ENCODE measurements at places on chromosomes 7 and 10.

GRCh38 chr10:114328874-114329273 lies 75.4 kb downstream of the AFAP1L2 start:
- no peak for DNase-seq

DNA sequence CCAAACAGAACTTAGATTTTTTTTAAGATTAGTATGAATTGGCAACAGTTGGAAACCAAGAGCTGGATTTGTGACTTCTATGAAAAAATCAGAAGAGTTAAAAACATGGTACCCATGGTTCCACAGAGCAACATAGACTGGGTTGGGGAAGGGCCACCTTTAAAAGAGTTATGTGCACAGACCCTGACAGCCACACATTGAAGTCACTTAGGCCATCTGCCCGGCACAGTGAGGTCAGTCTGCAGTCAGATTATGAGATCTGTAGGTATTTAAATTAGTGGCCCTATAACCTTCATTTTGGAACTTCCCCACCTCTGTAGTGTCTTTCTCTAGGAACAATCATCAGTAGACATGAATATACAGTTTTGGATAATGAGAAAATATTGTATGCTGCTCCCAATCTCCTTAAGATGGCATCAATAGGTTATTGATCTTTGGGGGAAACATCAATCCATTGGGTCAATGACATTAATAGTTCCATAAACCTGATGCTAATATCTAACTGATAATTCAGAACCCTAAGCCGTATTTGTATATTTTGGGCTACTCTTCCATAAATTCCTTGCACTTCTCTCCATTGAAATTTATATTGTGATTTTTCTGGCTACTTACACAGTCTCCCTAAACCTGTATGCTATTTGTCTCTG lies 7.0 kb downstream of the ANKRD1 start:
- no peak for DNase-seq

DNA sequence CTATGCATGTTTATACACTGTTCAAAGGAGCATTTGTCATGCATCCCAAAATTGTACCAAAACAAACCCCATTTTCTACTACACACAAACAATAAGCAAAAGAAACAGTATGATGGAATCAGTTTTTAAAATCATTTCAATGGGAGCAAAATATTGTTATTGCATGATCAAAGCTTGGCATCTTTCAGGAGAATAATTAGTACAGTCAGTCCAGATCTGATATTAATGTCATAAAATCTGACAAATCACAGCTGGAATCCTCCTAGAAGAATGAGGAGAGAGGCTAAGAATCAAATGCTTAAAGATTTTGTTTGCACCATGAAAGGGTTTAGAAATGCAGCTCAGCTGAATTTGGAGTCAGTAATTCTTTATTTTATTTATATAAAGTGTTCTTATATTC lies 229.7 kb upstream of the SEMA3E start:
- DNase-seq, result no peak

DNA sequence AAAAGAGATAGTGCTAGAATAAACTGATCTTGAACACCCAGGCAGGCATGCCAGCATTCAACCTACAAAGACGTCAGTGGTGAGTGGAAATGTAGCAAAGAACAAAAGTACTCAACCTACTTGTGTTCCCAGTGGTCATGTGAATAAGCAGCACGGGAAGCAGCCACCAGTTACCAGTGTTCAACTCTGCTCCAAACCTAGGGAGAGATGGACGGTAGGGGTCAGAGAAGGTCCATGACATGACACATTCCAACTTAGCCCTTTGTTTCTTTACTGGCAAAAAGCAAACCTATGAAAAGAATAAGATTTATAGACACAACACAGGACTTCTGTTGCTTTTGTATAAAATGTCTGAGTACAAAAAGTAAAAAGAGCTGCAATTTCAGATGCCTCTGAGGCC lies 511.4 kb downstream of the XPNPEP1 start:
- DNase-seq, result no peak

DNA sequence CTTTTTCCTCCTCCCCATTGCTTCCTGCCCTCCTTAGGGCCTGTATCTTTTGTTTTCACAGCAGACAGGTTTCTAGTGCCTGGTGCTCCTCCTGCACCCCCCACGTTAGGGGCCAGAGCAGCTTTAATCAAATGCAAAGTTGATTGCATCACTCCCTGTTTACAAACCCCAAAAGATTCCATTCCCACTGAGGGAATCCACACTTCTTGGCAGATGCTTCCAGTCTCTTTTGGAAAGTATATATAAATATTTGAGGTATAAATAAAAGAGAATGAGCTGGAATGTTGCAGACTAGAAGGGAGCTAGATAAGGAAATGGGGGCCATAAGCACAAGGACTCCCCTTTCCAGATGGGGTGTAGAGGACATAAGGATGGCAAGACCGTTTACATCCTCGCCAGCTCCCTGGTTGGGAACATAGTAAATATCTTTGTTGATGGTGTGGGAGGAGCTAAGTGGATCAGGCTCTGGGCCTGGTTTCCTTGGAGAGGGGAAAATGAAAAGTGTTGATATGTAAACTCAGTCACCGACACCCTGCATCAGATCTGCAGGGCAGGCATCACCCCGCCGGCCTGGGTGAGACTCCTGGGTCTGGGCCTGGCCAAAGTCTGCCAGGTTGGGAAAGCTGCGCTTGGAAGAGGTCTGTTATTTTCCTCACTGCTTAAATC lies 6.2 kb downstream of the RARRES2 start:
- DNase-seq, result no peak

GRCh38 chr10:29795850-29796249 lies 161.1 kb upstream of the SVIL start:
- no peak for DNase-seq

Measured in inflammatory macrophage (primary cell).